ENCODE measurements at places on chromosomes 2 and 18.

DNA sequence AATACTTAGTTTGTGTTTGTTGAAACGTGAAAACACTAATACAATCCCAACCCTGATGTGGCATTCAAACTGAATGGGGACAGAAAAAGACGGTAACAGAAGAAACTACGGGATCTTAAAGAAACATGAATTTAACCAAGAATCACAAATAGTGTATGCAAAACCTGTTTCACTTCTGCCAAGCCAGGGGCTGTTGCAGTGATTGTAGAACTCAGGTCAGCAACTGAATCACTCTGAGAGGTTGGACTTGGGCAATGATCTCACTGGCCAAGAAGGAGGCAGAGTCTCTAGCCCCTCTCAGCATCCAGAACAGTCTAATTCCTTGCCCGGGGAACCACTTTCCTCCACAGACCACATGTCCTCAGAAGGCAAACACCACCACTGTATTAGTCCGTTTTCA, 54.9 kb upstream of the CRIM1 start:
- no peak for DNase-seq

- DNase-seq: no peak
Measured at GRCh38 chr2:207630491-207630890, 5.3 kb upstream of the METTL21A start.

- no peak for DNase-seq
Measured at GRCh38 chr18:59665057-59666006, 31.9 kb downstream of the CCBE1 start.

DNA sequence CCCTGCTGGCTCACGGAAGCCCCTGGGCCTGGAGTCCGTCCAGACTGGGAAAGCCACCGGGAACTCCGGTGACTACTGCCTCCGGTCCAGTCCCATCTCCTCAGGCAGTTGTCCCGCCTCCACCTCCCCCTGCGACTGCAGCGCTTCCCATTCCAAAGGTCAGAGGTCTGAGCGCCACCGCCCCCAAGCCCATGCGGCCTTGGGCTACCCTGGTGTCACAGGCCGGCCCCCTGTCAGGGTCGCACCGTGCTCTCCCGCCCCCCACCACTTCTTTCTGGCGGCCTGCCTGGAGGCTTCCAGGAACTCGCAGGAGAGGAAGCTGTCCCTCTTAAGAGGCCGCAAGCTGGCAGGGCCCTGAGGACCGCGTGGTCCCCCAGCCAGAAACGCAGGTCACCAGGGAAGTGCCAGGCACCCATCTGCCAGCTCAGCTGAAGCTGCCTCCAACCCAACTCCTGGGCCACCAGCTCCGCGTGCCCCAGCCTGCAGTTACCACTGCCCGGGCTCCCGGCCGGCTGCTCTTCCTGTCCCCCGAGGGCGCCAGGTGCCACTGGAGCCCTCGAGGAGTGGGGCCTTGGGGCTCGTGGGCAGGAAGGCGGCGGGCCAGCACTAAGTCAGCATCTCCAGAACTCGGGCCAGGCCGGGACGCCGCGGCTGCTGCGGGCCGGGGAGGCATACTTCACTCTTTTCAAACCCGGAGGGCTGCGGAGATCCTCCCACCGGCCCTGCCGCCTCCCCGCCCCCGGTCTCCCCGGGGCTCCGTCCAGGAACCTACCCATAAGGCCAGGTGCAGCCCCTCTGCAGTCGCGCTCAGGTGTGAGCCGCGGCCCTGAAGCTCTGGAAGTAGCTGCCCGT, 83.3 kb upstream of the POMC start:
- DNase-seq: peak; percentile 79

DNA sequence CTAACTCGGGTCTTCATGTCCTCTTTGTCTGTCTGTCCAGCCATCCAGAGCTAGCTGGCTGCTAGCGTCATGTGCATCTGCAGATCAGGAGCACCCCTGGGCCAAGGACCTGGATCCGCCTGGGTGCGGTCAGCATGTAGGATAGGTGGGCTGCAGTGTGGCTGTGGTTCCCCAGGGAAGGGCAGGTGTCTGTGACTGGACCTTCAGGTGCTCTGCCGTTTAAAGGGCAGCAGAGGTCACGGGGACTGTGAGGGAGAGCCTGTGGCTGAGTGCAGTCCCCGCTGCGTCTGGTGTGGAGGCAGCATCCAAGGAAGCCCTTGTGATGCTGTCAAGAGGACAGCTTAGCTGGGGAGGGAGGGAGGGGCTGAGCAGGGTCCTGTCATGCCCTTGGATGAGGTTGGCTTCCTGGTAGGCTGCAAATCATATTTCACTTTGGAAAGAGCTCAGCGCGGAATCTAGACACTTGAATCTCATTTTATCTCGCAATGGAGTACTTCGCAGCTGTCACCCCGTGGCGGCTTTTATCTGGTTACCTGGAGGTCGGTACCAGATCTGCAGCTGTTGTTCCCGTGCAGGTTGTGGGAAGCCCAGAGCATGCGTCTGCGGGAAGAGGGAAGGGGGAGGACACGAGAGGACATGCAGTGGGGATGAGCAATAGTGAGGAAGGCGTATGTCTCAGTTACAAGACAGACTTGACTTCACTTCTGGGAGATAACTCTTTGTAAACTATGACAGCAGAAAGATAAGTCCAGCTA, 5.9 kb upstream of the RALB start:
- no peak for DNase-seq

GRCh38 chr2:227713291-227713690, 4.5 kb downstream of the SLC19A3 start:
- no peak for DNase-seq
